Fibroblast of skin of scalp (primary cell): ENCODE measurements at places on chromosomes 3 and 15.

- DNase-seq, result peak; percentile 72
Measured at GRCh38 chr3:158727206-158728060, 4.8 kb downstream of the RARRES1 start.

DNA sequence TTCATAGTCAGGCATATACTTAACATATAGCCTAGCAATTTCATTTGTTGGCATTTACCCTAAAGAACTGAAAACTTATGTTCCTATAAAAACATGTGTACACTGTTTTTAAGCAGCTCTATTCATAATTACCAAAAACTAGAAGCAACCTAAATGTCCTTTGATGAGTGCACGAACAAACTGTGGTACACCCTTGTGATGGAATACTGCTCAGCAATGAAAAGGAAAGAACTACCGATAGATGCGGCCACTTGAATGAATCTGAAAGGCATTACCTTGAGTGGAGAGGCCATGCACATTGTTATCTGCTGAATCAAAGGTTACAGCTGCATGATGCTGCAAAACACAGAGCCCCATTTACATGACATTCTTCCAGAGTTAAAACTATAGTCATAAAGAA lies 44.7 kb downstream of the CFAP92 start:
- DNase-seq, result no peak

DNA sequence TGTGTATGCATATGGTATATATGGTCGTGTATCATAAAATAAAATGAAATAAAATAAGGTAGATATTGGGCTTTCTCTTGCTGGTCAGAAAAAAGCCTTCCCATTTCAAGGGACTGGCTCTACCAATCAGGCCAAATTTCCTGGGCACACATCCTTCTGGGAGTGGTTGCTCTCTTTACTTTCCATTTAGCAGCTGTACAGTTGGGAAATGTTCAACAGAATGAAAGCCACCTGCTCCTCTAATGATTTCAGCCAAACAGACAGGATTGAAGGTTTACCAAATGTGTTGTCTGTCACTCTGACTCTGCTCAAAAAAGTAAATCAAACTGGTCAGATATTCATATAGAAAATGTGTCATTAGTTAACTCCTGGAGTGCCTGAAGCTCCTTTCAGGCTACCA lies 380.4 kb downstream of the ROBO2 start:
- DNase-seq, result no peak

DNA sequence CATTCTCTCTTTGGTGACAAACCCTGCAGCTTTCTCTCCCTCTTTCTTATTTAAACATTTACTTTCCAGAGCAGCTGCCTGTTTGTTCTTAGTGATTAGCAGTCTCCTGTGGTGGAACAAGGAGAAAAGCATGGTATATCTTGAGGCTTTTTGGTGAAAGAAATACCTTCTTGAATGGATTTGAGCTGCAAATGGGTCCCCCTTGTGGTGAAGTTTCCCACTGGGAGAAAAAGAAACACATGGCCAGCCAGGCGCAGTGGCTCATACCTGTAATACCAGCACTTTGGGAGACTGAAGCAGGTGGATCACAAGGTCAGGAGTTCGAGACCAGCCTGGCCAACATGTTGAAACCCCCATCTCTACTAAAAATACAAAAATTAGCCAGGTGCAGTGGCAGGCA lies 48.3 kb upstream of the ACP3 start:
- DNase-seq, result peak; percentile 7

GRCh38 chr15:91133511-91133910 lies 33.5 kb downstream of the SV2B start:
- no peak for DNase-seq

DNA sequence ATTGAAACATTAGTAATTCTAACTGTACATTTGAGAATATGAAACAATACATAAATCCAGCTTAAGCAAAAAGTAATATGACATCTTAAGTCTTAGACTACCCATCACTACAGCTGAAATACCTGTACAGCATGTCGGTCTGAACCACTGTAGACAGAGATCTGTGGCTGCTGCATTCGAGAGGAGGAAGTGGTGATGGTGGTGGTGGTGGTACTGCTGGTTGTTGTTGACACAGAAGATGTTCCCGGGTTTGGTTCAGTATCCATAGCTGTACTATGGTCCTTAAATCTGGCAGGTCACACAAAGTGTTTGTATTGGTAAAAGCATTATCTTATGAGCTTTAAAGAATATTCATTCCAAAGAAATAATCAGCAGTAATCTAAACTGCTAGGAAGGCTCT lies 2.9 kb downstream of the PHC3 start:
- DNase-seq, result no peak

DNA sequence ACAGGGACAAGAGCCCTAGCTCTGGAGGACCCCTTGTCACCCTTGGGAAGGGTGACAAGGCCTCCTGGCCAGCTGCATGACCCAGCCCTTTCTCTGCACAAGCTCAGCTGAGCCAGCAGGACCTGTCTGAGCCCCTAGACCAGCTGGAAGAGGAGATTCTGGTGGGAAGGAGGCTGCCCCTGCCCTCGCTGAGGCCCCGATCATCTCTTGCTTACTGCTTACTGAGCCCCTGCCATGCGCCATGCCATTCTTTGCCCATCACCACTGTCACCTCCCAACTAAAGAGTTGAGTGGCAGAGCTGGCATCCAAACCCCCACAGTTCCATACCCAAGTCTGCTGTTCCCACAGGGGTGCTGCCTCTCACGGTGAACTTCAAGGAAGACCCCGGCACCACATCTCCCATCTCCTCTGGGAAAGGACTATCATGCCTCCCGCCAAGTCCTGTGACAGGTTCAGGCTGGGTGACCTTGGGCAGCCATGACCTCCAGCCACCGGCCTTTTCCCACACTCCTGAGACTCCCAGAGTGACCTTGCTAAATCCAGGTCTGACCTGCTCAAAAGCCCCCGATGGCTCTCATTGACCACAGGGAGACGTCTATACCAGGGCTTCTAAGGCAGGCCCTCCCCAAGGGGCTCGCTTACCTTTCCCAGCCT lies 34.0 kb downstream of the ACSBG1 start:
- DNase-seq, result no peak

DNA sequence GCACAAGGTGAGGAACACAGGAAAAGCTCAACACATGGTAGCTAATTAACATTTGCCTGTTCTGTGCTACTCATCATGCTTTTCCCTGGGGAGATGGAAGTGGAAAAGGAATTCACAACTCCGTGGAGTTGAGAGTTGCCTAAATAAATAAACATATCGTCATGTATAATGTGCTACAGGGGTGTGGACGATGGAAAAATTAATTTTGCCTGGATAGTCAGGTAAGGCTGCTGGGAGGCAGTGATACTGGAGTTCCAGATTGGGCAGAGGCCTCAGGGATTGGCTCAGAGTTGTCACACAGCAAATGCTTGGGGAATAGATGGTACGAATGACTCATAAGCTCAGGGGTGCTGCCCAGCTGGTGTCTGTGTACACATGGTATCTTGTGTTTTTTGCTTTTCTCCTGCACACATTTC lies 3.1 kb upstream of the ABHD6 start:
- peak; percentile 36 for DNase-seq

- no peak for DNase-seq
Measured at GRCh38 chr3:3241596-3241995, 62.1 kb upstream of the CRBN start.

DNA sequence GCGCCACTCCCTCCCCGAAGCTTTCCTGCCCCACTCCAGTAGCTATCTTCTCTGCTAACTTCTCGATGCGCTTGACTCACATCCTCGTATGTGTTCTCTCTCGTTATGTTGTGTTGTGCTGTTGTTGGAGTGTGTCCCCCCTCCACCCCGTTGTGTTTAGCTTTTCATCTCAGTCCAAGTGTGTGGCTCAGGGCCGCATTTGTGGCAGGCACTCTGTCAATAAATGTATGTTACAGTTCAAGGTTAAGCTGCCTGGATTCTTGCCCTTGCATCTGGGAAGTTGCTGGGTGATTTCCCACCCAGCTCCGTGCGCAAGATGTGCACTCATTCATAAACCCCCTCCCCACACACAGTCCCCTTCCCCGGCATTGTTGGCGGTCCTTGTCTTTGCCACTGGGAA lies 71.9 kb downstream of the PGPEP1L start:
- DNase-seq, result no peak

- no peak for DNase-seq
Measured at GRCh38 chr15:69118089-69118488, 42.3 kb upstream of the GLCE start.

GRCh38 chr3:39548282-39548681 lies 80.8 kb downstream of the MOBP start:
- no peak for DNase-seq

DNA sequence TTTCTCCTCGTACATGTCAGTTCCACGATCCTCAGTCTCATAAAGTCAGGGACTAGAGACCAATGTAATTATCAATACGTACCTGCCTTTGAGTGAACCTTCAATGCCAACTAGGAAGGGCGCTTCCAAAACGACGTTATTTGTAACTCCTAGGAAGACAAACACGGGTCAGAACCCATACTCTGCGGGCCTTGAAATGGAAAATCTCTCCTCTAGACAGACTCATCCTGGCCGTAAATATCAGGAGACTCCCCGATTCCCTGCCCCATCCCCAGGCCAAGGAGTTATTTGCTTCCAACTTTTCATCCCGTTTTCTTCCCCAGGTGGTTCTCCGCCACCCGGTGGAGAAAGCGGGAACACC lies 578 bp downstream of the OIP5 start:
- peak; percentile 61 for DNase-seq

DNA sequence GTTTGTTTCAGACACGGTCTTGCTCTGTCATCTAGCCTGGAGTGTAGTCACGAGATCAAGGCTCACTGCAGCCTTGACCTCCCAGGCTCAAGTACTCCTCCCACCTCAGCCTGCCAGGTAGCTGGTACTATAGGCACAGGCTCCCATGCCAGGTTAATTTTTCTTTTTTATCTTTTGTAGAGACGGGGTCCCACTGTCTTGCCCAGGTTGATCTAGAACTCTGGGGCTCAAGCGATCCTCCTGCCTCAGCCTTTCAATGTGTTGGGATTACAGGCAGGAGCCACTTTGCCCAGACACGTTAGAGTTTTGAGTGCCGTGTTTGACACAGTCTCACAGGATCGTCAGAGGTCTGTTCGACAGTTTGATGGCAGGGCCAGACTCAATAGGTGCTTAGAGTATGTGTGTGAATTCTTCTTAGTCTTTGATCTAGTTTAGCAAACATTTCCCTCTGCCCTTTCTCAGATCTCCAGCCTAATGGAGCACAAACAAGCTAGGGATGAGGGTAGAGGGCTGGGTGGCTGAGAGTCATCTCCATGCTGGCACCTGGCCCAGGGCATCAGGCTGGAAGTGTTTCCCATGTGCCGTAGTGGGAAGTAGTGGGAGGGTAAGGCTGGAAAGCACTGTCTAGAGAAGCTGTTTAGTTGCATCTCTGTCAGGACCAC lies 66.1 kb upstream of the DLG1 start:
- DNase-seq, result no peak

- DNase-seq, result no peak
Measured at GRCh38 chr3:194111336-194111735, 24.6 kb upstream of the HES1 start.

DNA sequence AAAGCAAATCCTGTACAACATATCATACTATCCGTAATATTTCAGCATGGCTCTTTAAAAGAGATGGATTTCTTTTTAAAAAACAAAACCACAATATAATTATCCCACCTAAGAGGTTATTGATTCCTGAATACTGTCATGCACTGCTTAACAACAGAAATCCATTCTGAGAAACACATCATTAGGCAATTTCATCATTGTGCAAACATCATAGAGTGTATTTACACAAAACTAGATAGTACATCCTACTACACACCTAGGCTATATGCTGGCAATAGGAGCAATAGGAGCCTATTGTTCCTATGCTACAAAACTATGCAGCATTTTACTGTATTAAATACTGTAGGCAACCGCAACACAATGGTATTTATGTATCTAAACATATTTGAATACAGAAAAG lies 242.0 kb downstream of the NEK10 start:
- DNase-seq, result no peak

DNA sequence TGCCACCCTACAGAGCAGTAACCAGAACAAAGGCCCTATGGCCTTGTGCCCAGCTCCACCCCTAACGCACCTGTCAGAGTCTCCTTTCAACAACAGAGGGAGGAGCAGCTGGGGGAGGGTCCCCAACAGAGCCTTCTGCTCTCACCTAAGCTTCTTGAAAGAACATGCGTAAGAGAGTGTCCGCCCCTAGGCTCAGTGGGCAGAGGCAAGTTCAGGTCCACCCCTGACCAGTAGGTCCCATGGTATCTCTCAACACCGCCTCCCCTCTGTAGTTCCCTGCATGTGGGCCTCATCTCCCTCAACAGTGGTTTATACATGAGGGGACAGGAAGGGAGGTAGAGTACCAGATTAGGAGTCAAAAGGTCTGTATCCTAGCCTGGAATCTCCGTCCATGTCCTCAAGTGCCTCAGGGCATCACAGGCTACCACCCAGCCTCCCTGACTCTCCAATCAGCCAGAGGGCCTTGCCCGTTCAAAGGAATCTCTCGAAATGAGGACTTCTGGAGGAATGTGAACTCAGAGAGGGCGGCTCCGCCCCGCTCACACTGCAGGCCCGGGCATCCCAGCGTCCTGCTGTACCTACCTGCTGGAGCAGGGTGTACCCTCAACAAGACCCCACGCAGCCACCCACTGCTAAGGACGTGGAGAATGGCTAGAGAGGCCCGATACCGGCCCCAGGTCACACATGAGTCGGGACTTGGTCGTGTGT lies 680 bp downstream of the POC1A start:
- peak; percentile 30 for DNase-seq

DNA sequence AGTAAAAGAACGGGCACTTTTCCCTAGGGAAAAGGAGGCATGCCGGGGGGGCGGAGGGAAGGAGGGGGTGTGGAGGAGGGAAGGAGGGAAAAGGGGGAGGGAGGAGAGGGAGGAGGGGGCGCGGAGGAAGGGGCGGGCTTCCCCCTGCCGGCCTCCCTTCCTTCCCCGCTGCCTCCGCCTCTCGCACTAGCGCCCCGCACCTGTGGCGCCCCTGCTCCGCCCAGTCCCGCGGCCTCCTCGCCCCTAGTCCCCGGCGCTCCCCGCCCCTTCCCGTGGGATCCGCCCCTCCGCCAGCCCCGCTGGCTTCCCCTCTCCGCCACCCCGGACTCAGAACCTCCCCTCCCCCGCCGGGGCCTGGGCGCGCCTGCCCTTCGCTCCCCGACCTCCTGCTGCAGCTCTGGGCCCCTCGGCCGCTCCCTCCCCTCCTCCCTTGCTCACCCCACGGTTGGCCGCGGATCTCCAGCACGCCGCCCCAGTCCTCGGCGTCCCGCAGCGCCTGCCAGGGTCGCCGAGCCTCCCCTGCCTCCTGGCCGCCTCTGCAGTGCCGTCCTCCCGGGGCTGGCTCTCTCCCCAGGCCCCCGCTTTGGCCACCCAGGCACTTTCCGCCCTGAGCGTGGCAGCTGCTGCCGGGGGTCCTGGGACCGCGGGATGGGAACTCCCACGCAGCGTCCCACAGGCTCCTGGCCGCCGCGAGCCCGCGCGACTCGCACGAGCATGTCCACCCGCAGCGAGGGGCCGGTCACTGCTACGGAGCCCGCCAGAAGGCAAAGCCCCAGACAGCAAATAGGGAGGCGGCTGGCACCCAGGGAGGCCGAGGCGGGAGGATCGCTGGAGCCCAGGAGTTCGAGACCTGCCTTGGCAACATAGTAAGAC lies 147.4 kb downstream of the TJP1 start:
- DNase-seq, result peak; percentile 50

- DNase-seq, result no peak
Measured at GRCh38 chr3:149267565-149267964, 45.9 kb upstream of the CP start.
